ENCODE measurements at places on chromosomes 5 and 9. TPM values are rescaled to one million over a fixed set of nuclear protein-coding genes. Genes with fewer than 3 reads are reported as not detected.

The IFNA13 gene
- total RNA-seq, result not detected

The SOX30 gene
- total RNA-seq, result not detected

The IFNA21 gene
- not detected for total RNA-seq

The IL7R gene
- 0.46 TPM for total RNA-seq

The MRPS30 gene
- 38.4 TPM for total RNA-seq
